Sigmoid colon (tissue), 7 donors: ENCODE measurements at places on chromosomes 3 and 15. TPM values are rescaled to one million over a fixed set of nuclear protein-coding genes. Genes with fewer than 3 reads are reported as not detected.

The PLCD1 gene
- total RNA-seq: 15.1 TPM

The CFAP20DC gene
- 0.28 TPM for total RNA-seq

The MYL3 gene
- total RNA-seq: 3.9 TPM

The LMCD1 gene
- 49.3 TPM for total RNA-seq

The RASGRF1 gene
- total RNA-seq: 1.2 TPM

The RLBP1 gene
- total RNA-seq: 0.27 TPM

The AAGAB gene
- 24.4 TPM for total RNA-seq

The PTX3 gene
- total RNA-seq: 10.7 TPM

The POC1A gene
- 1.4 TPM for total RNA-seq
